Fibroblast of skin of left biceps (primary cell): ENCODE measurements at places on chromosomes 2 and 18.
A peak's percentile ranks its signal among the peaks of the same experiment; 100 is the strongest.

GRCh38 chr2:54240515-54241469, 15.2 kb downstream of the TSPYL6 start:
- DNase-seq = no peak

DNA sequence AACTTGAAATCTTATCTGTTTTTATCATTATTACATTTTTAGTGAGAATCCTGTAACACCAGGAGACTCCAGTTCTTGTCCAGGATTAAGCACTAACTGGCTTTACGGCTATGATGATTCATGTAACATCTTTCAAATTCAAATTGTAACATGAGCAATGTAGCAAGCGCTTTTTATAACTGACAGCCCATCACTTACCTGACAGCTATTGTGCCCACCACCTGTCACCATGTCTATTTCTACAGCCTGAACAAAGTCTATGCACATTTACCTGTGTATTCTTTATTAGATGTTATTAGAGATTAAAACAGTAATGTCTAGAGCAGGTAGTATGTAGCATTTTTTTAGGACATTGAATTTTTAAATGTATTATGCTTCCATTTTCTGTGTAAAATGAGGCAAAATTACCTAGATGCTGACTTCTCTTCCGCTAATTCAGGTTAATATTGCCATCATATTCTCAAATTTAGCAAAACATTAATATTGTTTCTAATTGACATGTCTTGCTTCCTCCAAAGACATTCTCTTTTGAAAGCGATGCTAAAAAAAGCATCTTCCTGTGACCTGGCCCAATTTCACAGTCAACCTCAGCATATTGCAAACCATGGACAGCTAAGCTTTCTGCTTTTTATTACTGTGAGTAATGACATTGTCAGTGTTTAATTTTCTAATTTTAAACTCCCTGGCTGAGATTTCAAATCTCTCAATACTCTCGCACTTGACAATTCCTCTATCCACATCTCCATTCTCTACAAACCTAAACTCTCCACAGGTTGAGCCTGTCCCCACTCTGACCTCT, 37.8 kb downstream of the RIT2 start:
- no peak for DNase-seq

GRCh38 chr2:63257473-63257872, 206.8 kb downstream of the OTX1 start:
- DNase-seq = no peak

GRCh38 chr2:232419245-232420072, 12.8 kb downstream of the ALPG start:
- DNase-seq = no peak

DNA sequence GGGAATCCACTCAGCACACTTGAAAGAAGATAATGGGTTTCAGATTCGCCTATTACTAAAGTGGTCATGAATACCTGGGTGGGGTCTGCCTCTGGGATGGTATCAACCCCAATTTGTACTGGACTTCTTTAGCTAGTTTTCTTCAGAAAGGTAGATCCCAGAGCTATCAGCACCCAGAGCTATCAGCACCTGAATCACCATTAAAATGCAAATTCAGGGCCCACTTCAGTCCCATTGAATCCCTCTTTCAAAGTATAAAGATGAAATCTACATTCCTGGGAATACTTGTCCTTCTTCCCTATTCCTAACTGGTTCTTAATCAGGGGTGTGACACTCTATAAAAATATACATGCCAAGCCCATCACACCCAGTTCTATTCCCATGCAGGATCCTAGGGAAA, 914.3 kb downstream of the DCC start:
- DNase-seq = no peak

DNA sequence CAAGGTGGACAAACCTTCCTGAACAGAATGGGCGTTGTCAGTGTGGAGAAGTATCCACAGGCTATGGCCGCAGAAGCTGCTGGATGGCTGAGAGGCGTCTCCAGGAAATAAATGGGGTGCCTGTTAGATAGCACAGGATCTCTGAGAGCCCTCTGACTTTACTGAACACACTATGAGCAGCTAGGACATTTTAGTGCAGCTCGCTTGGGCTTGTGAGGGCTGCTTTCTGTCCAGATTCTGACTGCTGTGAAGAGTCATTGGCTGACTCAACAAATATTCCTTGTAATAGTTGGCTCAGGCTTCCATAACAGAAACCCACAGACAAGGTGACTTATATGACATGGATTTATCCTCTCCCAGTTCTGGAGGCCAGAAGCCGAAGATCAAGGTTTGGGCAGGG, 100.2 kb upstream of the SNTG2 start:
- DNase-seq = no peak

DNA sequence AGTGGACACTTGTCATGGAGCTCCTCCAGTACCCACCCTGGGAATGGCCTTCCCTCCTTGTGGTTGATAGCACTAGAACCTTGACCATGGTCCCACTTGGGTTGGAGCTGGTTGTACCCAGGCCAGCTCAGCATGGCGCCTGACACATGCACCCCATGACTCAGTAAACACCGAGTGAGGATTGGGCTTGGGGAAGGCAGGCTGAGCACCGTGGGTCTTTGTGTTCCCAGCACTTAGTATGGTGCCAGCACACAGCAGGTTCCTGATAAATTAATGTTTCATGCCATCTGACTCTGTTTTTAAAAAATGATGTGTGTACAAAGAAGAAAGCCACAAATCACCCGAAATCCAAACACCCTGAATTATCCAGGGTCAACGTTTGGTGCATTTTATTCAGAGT, 69.8 kb downstream of the CIB4 start:
- DNase-seq = no peak

DNA sequence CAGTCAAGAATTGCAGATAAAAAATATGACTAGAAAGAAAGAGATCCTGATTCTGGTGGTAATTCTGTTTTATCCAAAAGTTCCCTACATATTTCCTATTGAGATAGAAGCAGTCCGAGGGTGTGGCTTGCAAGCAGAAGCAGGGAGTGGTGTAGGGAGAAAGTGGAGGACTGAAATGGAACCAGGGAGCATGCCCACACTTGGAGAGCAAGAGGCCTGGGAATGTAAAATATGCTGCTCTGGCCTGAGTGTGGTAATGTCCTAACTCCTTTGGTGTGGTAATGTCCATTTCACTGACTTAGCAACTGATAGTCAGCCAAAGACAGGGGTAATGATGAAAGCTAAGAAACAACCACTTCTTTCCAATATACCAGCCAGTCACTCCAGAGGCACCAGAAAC, 30.1 kb upstream of the FMNL2 start:
- no peak for DNase-seq

DNA sequence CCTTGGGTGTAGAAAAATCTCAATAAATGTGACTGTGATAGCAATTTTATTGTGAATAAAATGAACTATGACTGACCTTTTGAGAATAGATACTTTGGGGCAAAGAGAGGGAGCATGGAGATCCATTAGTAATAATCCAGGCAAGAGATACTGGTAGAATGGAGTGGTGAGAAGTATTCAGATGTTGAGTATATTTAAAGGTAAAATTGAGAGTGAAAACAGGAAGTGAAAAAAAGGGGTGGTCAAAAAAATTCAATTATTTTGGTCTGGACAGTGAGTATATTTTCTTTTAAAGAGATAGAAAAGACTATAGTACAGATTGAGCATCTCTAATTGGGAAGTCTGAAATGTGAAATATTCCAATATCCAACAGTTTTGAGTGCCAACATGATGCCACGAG, 1515.6 kb upstream of the NXPH2 start:
- no peak for DNase-seq

DNA sequence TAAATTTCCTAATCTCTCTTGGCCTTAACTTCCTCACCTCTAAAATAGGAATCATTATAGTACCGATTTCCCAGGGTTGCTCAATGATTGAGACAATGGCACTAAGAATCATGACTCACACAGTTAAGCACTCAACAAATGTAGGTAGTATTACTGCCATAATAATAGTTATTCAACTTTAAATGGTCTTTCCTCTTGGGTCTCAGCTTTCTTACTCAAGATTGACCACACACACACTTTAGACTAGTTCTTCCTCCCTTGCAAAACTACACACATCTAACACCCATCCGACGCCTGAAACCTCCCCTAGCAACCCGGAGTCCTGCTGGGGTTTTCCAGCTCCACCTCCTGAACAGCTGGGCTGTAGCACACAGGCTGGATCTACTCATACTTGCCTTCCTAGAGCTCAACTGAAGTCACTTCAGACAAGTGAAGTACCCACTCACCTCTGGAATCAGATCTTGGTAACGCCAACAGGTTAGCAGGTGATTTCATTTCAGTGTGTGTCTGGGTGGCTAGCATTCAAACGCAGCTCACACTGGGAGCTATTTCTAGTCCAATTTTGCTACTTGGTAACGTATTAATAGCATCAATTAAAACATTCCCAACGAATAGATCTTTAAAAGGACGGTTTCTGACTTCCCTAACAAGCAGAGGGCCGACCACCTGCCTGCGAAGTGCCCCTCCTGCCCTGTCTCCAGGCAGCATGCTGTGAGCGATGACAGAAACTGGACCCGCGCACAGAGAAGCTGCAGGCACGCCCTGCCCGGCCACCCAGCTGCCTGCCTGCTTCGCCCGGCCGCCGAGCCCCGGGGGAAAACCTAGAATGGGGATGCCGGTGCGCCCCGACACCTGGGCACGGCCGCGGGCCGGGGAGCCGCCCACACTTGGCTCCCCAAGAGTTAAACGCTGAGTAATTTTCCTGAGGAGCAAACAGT, 1.1 kb downstream of the UXS1 start:
- DNase-seq = peak; percentile 70

DNA sequence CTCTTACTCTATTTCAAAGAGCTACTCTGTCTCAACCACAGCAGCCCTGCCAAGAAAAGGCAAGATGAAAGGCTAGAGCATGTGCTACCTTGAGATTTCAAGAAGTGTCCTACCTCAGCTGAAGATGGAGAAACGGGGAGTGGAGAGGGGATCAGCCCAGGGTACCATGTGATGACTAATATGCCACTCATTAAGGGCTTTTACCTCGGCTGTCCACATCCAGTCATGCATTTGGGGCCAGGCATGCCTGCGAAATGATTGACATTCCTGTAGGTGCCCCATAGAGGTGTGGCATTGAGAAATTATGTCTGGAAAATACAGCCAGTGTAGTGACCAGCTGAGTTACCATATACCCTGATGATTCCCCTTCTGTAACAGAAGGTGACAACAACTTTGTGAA, 96.1 kb downstream of the NRP2 start:
- DNase-seq = no peak

- no peak for DNase-seq
These were observed 3.4 kb downstream of the PLB1 start for GRCh38 chr2:28499282-28499681.

DNA sequence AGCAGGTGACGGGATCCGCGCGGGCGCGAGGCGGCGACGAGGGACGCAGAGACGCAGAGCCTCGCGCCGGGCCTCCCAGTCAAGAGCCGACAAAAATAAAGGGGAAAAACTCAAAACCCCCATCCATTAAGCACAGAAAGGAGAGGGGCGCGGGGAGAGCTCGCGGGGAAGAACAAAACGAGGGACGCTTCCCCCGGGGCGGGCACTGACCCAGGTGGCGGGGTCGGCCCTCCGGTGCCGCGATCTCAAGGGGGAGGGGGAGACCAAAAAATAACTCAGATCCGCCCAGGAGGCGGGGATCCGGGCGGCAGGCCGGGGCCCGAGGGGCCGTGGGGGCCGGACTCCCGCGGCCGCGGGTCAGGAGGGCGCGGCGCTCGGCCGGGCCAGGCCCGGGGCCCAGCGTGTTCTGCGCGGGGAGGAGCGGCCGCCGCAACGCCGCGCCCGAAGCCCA, 597 bp downstream of the RNF103 start:
- DNase-seq = no peak

DNA sequence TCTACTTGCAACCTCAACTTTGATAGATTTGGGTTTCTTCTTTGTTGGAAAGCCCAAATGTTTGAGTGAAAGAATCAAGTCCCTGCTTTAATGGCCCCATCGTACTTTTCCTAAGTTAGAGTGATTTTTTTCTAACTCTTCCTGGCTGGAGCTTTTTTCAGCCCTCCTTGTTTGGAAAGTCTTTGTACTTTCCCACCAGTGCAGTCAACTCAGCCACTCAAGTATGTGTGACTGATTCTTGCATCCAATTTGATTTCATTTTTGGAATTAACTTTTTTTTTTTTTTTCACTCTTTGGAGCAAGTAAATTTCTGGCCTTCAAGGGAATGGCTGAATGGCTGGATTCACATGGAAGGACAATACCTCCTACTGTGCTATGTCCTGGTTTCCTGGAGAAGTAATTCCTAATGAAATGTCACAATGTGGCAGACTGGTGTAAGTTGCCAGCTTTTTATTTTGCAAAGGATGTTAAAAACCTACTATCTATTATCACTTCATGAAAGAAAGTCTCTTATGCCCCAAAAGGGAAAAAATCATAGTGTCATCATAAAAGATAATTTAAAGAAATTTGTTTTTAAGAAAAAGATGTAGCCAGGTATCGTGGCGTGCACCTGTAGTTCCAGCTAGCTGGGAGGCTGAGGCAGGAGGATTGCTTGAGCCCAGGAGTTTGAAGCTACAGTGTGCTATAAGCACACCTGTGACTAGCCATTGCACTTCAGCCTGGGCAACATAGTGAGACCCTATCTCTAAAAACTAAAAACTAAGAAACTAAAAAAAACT, 76.0 kb upstream of the ZFP36L2 start:
- DNase-seq = no peak

GRCh38 chr2:206713746-206714145, 4.5 kb downstream of the DYTN start:
- DNase-seq = no peak

GRCh38 chr2:168350380-168350779, 103.0 kb upstream of the STK39 start:
- no peak for DNase-seq

DNA sequence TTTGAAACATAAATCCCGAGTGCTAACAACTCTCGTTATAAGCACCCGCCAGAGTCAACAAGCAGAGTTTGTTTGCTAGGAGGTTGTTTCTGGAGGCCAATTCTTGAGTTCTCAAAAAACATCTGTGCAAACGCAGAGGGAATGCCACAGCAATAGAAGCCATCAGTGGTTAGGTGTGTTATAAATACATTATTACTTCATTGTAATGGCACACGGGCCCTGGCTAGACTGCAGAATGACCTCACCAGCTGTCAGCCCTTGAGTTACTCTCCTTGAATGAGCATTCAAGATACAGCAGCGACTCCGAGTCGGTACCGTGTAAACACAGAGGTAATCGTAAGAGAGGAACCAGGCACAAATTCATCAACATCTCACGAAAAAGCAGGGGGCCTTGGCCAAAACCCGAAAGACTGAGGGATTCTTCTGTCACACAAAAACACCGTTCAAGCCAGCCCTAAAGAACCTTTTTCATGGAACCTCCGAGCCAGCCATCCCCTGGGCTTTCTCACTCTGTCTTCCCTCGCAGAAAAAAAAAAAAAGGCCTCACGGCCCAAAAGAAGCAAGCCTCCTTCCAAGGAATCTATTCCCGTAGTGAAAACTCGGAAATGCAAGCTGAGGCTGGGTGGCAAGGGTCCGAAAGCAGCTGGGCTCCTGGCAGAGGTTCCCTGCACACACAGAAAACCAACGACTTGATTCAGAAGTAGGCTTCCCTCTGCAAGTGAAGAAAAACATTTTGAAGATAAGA, 133.7 kb upstream of the MEIS1 start:
- DNase-seq = no peak

DNA sequence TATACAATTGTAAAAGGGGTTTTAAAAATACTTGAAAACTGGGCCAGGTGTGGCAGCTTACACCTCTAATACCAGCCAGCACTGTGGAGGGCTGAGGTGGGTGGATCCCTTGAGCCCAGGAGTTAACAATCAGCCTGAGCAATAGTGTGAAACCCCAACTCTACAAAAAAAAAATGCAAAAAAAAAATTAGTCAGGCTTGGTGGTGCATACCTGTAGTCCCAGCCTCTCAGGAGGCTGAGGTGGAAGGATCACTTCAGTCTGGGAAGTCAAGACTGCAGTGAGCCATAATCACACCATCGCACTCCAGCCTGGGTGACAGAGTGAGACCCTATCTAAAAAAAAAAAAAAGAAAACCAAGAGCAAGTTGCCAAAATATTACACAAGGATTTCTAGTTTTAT, 182.7 kb downstream of the UBE2E3 start:
- no peak for DNase-seq
